ENCODE measurements at places on chromosomes 16 and 17.
A peak's percentile ranks its signal among the peaks of the same experiment; 100 is the strongest.

DNA sequence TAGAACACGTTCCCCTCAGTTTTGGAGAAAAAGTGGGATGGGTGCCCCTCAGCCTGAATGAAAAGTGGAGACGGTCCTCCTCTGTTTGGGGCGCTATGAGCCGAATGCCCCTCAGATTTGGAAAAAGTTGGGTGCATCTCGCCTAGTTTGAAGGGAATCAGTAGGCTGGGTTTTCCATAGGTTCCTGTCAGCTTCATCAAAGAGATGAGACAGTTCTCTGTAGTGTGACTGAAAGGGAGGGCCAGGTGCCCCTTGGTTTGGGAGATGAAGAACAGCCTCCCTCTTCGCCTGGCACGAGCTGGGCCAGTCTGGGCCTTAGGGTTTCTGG lies 742 bp upstream of the SLC9A5 start:
- no peak for DNase-seq

- DNase-seq: no peak
Measured at GRCh38 chr17:9855036-9855435, 29.3 kb downstream of the GLP2R start.

- no peak for DNase-seq
Measured at GRCh38 chr16:11196286-11196828, 59.6 kb downstream of the SOCS1 start.

DNA sequence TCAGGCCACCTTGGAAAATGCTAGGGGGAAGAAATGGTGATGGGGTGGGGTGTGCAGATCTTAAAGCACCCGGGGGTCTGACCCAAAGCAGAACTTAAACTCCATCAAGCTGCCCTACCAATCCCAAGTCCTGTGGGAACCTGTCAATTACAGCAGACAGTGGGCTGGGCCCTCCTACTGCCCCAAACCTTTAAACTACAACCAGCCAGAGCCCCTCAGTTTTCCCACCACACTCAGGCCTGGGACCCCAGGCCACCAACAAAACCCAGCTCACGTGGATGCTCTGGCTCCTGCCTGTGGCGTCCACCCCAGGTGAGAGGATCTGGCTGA lies 2.7 kb downstream of the MYO18A start:
- DNase-seq: no peak

DNA sequence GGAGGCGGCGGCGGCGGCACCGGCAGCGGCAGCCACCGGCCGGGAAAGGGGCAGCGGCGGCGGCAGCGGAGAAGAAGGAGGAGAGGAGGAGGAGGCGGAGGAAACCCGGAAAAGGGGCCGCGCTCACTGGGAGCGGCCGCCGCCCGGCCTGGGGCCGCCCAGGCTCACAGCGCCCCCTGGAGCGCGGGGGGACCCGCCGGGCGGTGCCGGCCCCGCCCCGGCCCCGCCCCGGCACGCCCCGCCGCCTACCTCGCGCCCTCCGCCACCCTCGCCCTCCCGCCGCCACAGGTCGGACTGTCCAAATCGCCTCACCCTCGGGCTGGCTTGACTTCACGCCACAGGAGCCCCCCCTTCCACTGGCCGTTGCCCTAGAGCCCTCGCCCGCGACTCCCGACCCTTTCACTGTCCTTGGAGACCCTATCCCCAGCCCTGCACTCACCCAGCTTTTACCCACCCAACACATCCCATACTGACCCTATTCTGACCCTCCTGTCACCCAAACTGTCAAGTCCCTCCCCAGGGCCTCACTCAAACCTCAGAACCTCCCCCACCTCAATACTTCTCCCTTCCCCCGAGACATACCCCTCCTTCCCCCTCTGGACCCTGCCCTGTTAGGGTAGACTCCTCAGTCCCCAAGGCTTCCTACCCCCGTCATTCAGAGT lies at the start of gene CSNK2A2:
Gene CSNK2A2, minus strand, starts transcription at position 85 of the 662 bp plus-strand sequence. CDS start 370 bp downstream, outside the sequence.
- DNase-seq: peak; percentile 51

- DNase-seq: no peak
Measured at GRCh38 chr17:82388223-82388921, 16.8 kb downstream of the UTS2R start.

DNA sequence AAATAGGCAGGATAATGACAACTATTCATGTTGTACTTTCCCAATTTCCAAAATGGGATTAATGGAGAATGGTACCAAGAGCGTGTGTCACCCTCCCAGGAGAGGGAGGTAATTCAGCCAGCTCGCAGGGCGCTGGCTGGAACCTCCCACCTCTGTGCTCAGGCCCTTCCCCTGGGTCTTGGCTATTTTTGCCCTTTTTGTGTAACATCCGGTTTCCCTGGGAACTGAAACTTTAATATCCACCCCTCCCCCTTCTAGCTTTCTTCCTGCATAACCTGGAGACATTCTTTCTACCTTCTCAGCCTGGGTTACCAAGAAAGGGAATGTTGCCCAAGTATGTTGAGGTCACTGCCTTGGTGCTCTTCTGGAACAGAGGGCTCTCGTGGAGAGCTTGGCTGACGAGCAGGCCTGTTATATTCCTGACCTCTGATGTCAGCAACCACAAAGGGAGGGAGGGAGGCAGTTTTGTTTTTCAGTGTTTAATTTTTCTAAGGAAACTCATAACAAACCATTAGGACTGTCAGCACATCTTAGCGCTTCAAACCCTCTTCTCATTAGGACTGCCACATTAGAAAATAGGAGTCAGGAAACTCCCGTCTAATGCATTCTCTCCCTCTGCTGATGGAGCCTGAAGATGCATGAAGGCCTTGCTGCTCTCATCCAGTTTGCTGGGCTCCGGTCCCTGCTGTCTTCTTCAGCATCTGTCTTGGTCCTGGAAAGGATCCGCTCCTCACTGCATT lies 25.6 kb downstream of the ITGB3 start:
- DNase-seq: no peak

DNA sequence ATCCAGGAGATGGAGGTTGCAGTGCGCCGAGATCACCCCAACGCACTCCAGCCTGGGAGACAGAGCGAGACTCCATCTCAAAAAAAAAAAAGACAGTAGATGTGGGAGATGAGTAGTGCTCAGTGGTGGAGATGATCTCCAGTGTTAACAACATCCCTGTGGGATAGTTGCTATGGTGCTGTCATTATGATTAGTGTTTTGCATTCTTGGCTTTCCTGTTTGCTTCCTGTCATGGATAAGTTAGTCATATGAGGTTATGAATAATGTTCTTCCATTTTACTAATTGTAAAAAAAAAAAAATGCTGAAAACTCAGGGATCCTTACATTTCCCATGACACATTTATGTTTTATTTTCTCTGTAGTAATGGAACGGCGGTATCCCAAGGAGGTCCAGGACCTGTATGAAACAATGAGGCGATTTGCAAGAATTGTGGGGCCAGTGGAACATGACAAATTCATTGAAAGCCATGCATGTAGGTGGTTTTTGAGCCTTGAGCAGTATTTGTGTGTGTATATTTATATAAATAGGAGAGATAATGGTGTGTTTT lies 24.5 kb upstream of the DUSP14 start:
- no peak for DNase-seq

DNA sequence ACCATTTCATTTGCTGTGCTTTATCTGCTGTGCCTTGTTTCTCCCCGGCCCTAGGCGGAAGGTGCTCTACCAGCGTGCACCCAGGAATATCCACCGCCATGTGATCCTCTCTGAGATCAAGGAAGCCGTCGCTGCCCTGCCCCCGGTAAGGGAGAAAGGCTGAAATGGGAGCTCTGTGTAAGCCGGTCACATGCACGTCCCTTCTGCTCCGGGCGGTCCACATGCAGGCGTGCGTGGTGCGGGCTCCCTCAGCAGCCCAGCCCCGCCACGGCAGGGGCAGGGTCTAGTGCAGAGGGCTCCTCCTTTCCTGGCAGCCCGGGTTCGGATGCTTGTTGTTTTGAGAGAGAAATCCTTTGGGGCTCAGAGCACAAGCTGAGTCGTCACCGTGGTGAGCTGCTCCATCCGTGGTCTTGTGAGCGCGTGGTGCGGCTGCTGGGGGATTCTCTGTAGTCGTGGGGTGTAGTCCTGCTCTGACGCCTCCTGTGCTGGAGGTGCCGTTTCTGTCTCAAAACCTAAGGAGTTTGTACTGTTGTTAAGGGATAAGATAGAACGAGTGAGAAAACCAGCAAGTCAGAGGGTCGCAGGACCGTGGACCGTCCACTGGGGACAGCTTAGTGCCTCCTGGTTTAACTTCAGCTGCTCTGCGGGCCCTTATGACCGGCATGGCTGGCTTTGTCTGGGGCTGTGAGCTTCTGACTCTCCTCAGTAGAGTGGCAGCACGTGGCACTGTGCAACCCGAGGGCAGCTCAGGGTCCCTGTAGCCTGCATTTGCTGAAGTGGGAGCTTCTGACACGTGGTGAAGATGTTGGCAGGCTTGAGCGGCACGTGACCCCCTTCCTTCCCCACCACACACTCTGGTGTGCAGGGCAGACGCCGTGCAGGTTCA lies 12.3 kb upstream of the MC1R start:
- no peak for DNase-seq

- DNase-seq: no peak
Measured at GRCh38 chr16:86040496-86040895, 141.5 kb downstream of the IRF8 start.

GRCh38 chr17:76034428-76035350 lies 7.6 kb upstream of the EVPL start:
- DNase-seq: no peak

- no peak for DNase-seq
Measured at GRCh38 chr17:17623904-17624303, 32.4 kb upstream of the PEMT start.

DNA sequence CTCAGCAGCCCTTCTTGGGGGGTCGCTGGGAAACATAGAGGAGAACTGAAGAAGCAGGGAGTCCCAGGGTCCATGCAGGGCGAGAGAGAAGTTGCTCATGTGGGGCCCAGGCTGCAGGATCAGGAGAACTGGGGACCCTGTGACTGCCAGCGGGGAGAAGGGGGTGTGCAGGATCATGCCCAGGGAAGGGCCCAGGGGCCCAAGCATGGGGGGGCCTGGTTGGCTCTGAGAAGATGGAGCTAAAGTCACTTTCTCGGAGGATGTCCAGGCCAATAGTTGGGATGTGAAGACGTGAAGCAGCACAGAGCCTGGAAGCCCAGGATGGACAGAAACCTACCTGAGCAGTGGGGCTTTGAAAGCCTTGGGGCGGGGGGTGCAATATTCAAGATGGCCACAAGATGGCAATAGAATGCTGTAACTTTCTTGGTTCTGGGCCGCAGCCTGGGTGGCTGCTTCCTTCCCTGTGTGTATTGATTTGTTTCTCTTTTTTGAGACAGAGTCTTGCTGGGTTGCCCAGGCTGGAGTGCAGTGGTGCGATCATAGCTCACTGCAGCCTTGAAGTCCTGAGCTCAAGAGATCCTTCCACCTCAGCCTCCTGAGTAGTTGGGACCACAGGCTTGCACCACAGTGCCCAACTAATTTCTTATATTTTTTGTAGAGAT lies 3.4 kb downstream of the STH start:
- peak; percentile 68 for DNase-seq

DNA sequence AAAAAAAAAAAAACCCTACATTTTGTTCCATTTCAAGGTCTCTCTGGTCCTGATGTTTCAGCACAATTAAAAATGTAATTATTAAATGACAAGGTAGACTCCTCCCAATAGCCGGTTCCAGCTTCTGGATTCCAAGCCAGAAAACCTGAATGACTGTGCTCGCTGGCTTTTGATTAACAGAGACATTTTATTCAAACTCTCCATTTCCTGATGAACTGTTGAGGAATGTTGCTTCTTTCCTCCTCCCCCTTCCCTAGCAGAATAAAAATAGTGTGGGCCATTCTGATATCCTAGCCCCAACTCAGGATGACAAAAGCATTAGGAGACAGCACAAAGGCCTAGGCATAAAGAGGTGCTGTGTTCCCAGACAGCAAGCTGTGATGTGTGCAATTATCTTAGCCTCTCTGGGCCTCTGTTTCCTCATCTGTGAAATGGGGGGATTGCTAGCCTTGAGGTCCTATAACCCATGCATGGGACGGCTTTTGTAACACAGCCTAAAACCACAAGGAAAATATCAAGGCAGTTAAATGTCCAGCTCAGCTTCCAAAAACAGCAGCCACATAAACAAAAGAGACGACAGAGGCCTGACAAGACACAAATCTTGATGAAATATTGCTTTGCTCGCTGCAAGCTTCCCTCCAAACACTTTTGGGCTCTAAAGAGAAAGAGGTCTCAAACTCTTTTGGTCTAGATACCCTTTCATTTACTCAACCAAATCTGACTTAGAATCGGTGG lies 127.2 kb upstream of the RCVRN start:
- DNase-seq: no peak

- DNase-seq: no peak
Measured at GRCh38 chr16:9042964-9043680, 48.3 kb upstream of the HAPSTR1 start.

- no peak for DNase-seq
Measured at GRCh38 chr16:87068762-87069150, 248.4 kb downstream of the C16orf95 start.

DNA sequence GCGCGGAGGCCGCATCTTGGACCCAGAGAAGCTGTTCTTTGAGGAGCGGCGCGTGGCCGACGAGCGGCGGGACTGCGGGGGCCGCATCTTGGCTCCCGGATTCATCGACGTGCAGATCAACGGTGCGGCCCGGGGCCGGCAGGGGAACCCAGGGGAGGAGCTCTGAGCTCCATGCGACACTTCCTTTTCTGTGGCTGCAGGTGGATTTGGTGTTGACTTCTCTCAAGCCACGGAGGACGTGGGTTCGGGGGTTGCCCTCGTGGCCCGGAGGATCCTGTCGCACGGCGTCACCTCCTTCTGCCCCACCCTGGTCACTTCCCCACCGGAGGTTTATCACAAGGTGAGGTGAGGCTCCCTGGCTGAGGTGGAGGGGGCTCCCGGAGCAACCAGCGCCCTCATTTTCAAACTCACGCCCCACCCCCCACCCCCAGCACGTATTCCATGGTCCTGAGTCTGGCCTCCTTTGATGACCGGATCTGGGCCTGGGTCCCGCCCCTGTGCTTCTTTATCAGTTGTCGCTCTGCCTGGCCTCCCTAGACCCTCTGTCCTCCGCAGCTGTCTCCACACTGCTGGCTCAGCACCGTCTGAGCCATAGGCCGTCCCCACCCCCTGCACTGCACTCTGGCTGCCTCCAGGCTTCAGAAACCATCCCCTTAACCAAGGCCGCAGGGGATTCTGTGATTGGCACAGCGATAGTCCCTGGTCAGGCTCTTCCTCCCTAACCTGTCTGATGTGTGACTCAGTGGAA lies 787 bp downstream of the AMDHD2 start:
- DNase-seq: no peak

DNA sequence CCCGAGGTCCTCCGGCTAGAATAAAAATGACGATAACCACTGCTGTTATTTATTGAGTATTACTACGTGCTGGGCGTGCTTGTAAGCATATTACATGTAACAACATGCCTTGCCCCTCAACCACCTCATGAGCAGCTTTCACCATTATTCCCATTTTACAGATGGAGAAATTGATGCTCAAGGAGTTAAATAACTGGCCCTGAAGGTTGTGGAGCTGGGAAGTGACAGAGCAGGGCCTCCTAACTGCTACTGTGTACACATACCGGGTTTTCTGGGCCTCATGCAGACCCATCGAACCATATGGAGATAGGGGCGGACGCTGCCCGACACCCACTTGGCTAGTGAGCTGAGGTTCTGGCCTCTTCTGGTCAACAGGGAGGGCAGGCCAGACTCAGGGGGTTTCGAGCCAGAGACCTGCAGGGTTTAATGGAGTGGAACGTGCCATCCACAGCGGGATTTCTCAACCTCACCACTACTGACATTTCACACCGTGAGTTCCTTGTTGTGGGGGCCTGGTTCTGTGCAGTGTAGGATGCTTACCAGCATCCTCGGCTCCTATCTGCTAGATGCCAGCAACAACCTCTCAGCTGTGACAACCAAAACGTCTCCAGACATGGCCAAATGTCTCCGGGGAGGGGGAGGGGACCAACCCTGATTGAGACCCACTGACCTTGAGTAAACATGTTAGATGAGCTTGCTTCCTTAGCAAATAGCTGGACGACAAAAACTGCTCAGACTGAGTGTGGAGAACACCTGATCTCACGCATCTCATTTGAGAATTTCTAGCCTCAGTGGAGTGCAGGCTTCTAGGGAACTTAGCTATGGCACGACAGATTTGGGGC lies 432.0 kb downstream of the SLC39A11 start:
- no peak for DNase-seq
